Kidney (tissue), 22 donors: ENCODE measurements at places on chromosomes 5 and 9. TPM values are rescaled to one million over a fixed set of nuclear protein-coding genes. Genes with fewer than 3 reads are reported as not detected.

The ZNF366 gene
- 0.22 TPM for polyA plus RNA-seq

DNA sequence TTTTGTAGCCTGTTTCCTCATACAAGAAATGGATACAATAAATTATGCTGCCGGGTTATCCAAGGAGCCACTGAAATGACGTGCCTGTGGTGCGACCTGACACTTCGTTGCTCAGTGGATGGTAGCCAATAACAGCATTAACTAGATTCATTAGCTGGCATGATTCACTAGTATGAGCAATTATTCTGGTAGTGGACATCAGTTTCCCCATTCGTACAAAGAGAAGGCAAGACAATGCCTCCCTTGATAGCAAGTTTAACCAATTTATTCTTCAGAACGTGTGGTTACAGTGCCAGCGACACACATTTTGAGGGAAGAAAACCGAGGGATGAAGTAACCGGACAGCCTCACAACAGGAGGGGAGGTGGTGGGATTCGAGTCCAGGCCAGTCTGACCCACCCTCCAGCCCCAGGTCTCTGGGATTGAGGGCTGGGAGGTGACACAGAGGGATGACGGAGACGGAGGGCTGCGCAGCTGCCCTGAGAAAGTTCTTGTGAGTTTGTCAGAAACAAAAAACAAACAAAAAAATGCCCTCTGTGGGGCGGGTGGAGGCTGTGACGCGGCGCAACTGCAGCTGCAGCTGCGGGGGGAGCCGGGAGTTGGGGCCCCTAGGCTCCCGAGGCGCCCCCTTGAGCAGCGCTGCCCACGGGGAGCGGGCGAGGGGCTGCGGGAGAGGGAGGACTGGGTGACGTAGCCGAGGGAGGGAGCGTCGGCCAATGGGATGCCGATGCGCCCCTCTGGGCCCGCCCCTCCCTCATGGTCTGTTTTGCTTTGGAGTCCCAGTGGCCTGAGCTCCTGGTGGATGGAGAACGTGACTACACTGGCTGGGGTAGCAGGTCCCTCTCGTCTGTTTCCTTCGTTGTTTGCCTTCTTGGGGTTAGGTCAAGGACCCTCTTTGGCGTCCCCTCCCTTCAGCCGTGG lies 10.9 kb downstream of the LHX2 start:
- no peaks in the 10 kb centered on the region for H3K36me3 ChIP-seq
- H3K4me1 ChIP-seq, result no peaks in the 10 kb centered on the region
- DNase-seq, result peak; percentile 52

GRCh38 chr5:125413496-125414274 lies 667.2 kb upstream of the ZNF608 start:
- no peaks in the 10 kb centered on the region for H3K27me3 ChIP-seq
- no peak overlapping the region for H3K27ac ChIP-seq
- no peaks in the 10 kb centered on the region for H3K36me3 ChIP-seq
- peaks cover 53% of the 10 kb centered on the region for H3K4me1 ChIP-seq
- DNase-seq, result peak; percentile 37
- H3K4me3 ChIP-seq, result no peak overlapping the region

GRCh38 chr5:116354699-116355098 lies 219.9 kb downstream of the SEMA6A start:
- no peaks in the 10 kb centered on the region for H3K4me1 ChIP-seq
- no peaks in the 10 kb centered on the region for H3K27me3 ChIP-seq
- no peak for DNase-seq
- no peaks in the 10 kb centered on the region for H3K36me3 ChIP-seq

DNA sequence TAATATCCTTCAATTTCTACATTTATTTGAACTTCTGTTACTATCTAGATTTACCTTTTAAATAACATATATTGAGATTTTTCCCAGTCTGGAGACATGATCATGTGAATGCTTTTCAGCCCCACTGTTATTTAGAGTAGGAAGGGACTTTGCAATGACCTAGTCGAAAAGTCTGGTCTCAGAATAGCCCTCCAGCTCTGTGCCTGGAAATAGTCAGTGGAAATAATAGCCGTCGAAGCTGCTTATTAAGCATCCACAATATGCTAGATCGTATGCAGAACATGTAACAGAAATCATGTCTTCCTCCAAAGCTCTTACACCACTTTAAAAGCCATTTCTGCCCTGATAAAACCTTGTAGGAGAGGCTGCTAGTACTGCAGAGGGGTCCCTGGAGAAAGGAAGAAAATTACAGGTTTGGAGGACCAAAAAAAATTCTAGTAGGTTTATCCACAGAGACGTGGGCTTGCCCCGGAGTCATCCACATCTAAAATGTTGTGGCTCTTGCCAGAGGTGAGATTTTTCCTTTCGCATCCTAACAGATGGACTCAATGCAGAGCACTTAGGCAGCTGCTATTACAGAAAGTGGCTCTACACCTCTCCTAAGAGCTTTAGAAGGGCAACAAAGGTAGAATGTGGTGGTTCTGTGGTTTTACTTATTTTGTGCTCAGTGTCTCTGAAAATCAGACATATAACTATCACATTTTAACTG lies 2.5 kb upstream of the FGF1 start:
- no peaks in the 10 kb centered on the region for H3K36me3 ChIP-seq
- no peak for DNase-seq
- no peak overlapping the region for H3K4me3 ChIP-seq
- no peaks in the 10 kb centered on the region for H3K4me1 ChIP-seq
- no peaks in the 10 kb centered on the region for H3K27me3 ChIP-seq

The GPR151 gene
- polyA plus RNA-seq, result not detected

DNA sequence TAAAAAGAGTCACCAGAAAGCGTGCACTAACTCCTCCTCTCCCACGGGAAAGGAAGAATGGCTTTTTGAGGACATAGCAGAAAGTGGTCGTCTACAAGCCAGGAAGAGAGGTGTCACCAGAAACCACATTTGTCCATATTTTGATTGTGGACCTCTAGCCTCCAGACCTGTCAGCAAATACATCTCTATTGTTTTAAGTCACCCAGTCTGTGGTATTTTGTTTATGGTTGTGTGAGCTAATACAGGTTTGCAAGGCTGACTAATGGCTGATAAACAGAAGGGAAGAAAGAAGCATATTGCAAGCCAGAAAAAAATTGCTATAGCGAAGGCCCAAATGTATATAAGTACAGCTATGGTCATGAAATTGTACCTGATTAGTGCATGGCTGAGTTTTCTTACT lies 21.4 kb downstream of the WDR70 start:
- H3K4me1 ChIP-seq, result no peaks in the 10 kb centered on the region
- no peak overlapping the region for H3K27ac ChIP-seq
- no peak for DNase-seq
- H3K4me3 ChIP-seq, result no peak overlapping the region
- H3K36me3 ChIP-seq, result peaks cover 13% of the 10 kb centered on the region

GRCh38 chr5:31049936-31050704 lies 143.4 kb upstream of the CDH6 start:
- H3K27ac ChIP-seq, result no peak overlapping the region
- no peaks in the 10 kb centered on the region for H3K4me1 ChIP-seq
- H3K27me3 ChIP-seq, result no peaks in the 10 kb centered on the region
- peak; percentile 5 for DNase-seq
- H3K36me3 ChIP-seq, result no peaks in the 10 kb centered on the region

- no peaks in the 10 kb centered on the region for H3K36me3 ChIP-seq
- no peak for DNase-seq
- no peak overlapping the region for H3K27ac ChIP-seq
- no peak overlapping the region for H3K4me3 ChIP-seq
These were observed 18.6 kb downstream of the B4GALT1 start for GRCh38 chr9:33148367-33149014.

The LCNL1 gene
- polyA plus RNA-seq, result 0.54 TPM

The BHMT gene
- polyA plus RNA-seq, result 270 TPM

The PRR16 gene
- polyA plus RNA-seq, result 2.4 TPM

The MFAP3 gene
- polyA plus RNA-seq, result 3.1 TPM

- H3K4me3 ChIP-seq, result no peak overlapping the region
- peak; percentile 39 for DNase-seq
- H3K36me3 ChIP-seq, result no peaks in the 10 kb centered on the region
- no peaks in the 10 kb centered on the region for H3K27me3 ChIP-seq
These were observed 74.9 kb downstream of the NSUN2 start for GRCh38 chr5:6557807-6558575.

The FOXD4L4 gene
- polyA plus RNA-seq, result not detected

- no peak for DNase-seq
- no peaks in the 10 kb centered on the region for H3K27me3 ChIP-seq
- no peak overlapping the region for H3K27ac ChIP-seq
- H3K36me3 ChIP-seq, result no peaks in the 10 kb centered on the region
- no peak overlapping the region for H3K4me3 ChIP-seq
These were observed 60.5 kb downstream of the TLE1 start for GRCh38 chr9:81628897-81629296.

The ELAVL2 gene
- polyA plus RNA-seq, result 0.19 TPM

The HTR4 gene
- not detected for polyA plus RNA-seq

GRCh38 chr5:9653811-9654210 lies 23.7 kb upstream of the TAS2R1 start:
- no peak for DNase-seq
- H3K27ac ChIP-seq, result no peak overlapping the region
- no peaks in the 10 kb centered on the region for H3K27me3 ChIP-seq
- no peak overlapping the region for H3K4me3 ChIP-seq
- H3K36me3 ChIP-seq, result no peaks in the 10 kb centered on the region

The RANBP17 gene
- polyA plus RNA-seq, result 2.0 TPM

GRCh38 chr9:20379804-20380225 lies 242.5 kb downstream of the MLLT3 start:
- H3K36me3 ChIP-seq, result no peaks in the 10 kb centered on the region
- no peaks in the 10 kb centered on the region for H3K4me1 ChIP-seq

GRCh38 chr5:108810717-108811116 lies 63.0 kb downstream of the FER start:
- no peaks in the 10 kb centered on the region for H3K27me3 ChIP-seq
- H3K4me1 ChIP-seq, result no peaks in the 10 kb centered on the region
- H3K36me3 ChIP-seq, result no peaks in the 10 kb centered on the region
- DNase-seq, result no peak
- H3K27ac ChIP-seq, result no peak overlapping the region

The PDE6A gene
- not detected for polyA plus RNA-seq

The KCNT1 gene
- polyA plus RNA-seq, result 0.15 TPM

DNA sequence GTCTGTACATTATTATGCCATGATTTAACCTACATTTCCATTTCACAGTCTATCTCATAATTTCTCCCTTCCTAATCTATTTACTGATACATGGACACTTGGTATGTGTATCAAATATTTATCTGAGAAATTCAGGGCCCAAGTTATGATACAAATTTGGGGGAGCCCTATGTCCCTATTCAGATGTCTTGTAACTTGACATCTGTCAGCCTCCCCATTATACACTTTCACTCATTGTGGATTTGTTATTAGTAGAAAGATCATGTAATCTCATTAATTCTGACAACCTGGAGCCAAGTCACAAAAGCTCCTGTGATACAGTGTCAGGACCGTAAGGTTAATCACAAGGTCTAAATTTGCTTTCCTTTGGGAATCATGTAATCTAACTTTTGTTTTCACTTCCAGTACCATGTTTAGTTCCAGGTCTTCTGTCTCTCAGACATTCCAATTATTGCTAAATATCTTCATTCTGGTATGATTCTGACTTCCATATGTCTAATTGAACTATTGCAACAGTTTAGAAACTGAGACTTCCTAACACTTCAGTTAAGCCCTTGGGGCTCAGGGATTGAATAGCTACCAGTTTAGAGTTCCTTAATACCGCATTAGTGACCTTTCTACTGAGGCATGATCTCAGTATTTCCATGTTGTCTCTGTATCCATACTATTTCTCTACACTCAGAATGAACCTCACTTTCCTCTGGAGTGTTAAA lies 182.9 kb upstream of the NUDT12 start:
- H3K4me3 ChIP-seq, result no peak overlapping the region
- H3K4me1 ChIP-seq, result no peaks in the 10 kb centered on the region
- no peak overlapping the region for H3K27ac ChIP-seq
- DNase-seq, result no peak
- H3K27me3 ChIP-seq, result no peaks in the 10 kb centered on the region

The EPB41L4B gene
- 7.7 TPM for polyA plus RNA-seq
